MG63 (cell line): ENCODE measurements at places on chromosomes 2 and 18. TPM values are rescaled to one million over a fixed set of nuclear protein-coding genes. Genes with fewer than 3 reads are reported as not detected.

DNA sequence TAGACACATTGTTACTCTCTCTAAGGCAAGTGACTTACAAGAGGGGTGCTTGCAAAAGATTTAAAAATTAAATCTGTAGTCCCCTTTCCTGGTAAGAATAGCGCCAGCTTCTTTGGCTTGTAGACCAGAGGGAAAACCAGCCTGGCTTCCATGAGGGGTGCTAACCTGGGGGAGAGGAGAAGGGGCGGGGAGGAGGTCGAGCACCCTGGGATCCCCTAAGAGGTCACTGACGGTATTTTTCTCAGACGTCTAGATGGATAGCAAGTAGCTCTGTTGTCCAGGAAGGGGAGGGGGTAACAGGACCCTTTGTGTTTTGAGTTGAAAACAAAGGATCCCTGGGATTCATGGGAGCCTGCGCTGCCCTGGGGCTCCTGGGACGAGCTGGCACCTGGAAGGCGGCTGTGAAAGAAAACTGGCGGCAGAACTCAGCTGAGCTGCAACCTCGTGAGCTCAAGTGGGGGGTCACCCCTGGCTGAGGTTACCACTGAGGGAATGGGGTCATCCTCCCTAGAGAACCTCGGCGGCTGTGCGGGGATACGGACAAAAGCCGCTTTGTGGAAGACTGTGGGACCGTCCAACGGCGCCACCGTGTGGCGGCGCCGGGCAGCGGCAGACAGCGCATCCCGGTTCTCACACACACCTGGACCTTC lies 37.8 kb upstream of the MRPL19 start:
- peak; percentile 46 for DNase-seq

GRCh38 chr2:127531221-127531648 lies 4.2 kb upstream of the MYO7B start:
- DNase-seq, result no peak

DNA sequence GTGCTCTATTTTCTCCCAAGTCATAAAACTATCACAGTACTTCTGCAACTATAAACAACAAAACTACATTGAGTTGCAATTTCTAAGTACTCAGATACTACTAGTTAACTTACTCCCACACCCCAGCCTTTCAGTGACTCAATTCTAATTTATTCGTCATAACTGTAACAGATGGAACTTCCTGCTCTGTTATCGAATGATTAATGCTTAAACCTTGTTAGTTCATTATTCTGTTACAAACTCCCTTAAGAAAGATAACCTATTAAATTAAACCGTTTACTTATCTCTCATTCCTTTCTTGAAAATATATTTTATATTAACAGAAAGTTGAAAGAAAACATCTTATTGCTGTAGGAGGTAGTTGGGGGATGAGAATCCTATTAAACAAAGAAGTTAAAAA lies 17.0 kb downstream of the TNFAIP6 start:
- DNase-seq, result no peak

- no peak for DNase-seq
Observed at GRCh38 chr18:6328621-6329010, 86.1 kb downstream of the L3MBTL4 start.

DNA sequence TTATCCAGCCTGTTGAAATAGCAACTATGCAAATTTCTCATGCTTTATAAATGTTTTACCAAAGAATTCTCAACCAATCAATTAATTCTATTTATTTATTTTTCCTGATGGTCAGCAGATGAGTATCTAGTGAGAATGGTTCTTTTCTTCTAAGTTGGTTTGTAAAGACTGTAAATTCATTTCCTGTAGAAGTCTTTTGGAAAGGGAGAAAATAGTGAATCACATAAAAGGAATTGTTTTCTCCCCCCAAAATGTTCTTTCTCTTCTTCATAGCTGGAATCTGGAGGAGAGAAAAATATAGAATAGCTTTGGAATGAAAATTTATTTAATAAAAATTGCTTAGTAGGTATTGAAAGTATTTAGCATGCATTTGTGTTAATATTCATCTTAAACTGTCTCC lies 836.1 kb upstream of the ZEB2 start:
- no peak for DNase-seq

GRCh38 chr2:187532333-187533120 lies 21.7 kb downstream of the TFPI start:
- DNase-seq, result no peak

- peak; percentile 60 for DNase-seq
Observed at GRCh38 chr18:54734059-54734458, 94.2 kb upstream of the RAB27B start.

DNA sequence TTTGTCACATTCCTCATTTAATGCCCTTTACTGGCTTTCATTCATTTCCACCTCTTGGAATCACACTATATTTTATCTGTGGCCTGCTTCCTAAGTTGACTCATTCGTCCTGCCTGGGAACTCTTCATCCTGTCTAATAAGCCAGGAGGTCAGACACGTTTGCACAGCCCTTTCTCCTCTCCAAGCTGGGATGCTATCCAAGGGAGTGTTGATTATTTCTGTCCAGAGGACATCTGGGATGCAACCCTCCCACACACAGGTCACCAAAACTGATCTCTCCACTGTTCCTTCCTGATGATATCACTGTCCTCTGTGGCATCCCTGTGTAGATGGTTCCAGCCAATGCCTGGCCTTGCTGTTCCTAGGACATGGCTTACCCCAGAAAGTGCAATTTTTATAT lies 79.8 kb upstream of the NOSTRIN start:
- DNase-seq, result peak; percentile 47

DNA sequence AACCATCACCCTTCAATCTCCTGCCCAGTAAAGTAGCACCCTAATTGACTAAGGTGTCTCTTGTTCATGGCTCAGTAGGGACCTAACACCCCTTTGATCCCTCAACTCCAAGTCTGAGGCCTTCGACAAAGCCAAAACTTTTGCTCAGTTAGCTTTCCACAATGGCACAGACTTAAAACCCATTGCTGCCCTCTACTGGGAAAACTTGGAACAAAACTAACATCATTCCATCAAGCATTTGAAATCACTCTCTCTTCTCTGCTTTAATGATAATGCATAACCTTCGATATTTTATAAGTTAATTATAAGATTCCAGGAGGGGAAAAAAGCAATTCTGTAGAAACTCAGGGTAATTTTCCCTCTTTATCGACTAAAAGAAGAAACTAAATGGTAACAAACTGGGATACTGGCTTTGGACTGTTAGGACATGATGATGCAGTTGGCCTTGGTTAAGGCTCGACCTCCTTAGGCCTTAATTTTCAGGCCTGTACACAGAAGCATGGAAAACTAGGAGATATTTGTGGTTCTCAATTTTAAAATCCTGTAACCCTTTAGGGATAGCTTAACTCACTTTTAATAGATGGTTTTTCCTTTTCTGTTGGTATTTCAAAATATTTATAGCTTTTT lies 127.8 kb downstream of the STK39 start:
- no peak for DNase-seq

DNA sequence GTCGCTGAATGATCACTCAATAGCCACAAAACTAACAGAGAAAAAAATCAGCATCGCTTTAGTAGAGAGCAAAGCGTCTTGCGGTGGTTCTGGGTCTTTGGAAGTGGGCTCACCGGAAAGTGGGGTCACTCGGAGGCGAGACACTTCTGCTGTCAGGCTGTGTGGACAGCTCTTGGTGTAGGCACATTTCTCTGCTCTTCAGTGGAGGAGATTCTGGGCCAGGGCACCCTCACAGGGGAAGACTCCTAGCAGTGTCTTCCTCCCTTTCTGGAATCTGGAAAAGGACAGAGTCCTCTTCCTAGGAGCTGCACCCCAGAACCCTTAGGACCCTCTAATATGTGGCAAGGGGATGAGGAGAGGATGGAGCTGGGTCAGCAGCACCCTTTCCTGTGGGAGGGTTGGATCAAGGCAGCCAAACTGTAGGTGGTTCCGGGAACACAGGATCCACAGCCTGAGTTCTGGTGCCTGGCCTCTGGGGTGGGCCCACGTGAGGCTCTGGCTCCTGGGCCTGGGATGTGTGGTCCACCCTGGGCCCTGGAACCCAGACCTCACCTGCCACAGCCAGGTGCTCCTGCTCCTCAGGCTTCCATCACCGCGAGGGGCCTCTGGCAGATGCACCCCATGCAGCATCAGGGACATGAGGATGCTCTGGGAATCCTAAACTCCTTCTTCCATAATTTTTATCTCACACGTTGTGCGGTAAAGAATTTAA lies 25.1 kb downstream of the GPR35 start:
- no peak for DNase-seq

- no peak for DNase-seq
Observed at GRCh38 chr2:11245322-11245721, 90.1 kb downstream of the SLC66A3 start.

- DNase-seq, result no peak
Observed at GRCh38 chr2:23696752-23697045, 230.2 kb downstream of the ATAD2B start.

Gene AGBL5
- 19.0 and 26.0 TPM in 2 replicates for total RNA-seq

Gene LRRC30
- total RNA-seq, result not detected in 2 replicates

Gene PRKRA
- 75.7 and 79.7 TPM in 2 replicates for total RNA-seq

Gene SRD5A2
- total RNA-seq, result not detected in 2 replicates

Gene L3MBTL4
- total RNA-seq, result not detected in 2 replicates

Gene DQX1
- total RNA-seq, result not detected in 2 replicates
